ENCODE measurements at places on chromosomes 6 and 20. TPM values are rescaled to one million over a fixed set of nuclear protein-coding genes. Genes with fewer than 3 reads are reported as not detected.
A peak's percentile ranks its signal among the peaks of the same experiment; 100 is the strongest.

DNA sequence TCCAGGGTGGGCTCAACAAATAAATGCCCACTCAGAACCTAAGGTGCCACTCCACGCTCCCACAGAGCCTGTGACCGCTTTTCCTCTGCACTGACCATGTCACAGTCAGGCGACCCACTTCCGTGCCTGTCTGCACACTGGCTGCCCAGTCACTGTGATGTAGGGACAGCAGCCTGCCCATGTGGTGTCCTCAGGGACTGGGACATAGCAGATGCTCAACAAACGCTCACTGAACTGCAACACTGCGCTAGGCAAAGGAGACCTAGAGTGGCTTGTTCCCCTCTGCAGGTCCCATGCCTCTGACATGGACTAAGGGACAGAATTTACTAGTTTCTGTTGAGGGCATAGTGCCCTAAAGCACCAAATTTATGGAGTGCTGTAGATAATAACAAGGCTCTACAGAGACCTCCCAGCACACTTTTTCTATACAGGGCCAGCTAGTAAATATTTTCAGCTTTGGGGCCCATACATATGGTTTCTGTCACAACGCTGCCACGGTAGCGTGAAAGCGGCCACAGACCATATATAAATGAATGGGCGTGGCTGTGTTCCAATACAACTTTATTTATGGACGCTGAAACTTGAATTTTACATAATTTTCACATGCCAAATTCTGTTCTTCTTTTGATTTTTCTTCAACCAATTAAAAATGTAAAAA lies 57.8 kb upstream of the MRPS10 start:
- no peak for ATAC-seq

DNA sequence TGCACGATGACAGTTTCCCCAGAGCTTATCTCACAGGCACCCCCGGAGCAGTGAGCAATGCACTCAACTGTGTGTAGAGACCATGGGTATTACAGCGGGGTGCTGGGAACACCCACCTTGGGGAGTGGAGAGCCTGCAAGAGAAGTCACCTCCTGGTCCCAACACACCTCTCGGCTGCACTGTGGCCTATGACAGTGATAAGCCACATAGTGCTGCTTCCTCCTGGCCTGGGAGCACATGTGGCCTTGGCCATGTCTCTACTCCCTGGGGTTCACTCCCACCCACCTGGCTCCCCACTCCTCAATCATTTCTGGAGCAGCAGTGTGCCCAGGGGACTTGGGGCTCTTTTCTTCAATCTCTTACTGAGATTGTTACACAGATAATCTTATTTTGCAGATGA lies 77.0 kb downstream of the SLC24A3 start:
- no peak for ATAC-seq

GRCh38 chr20:45589725-45590124 lies 10.6 kb upstream of the WFDC8 start:
- ATAC-seq, result no peak

DNA sequence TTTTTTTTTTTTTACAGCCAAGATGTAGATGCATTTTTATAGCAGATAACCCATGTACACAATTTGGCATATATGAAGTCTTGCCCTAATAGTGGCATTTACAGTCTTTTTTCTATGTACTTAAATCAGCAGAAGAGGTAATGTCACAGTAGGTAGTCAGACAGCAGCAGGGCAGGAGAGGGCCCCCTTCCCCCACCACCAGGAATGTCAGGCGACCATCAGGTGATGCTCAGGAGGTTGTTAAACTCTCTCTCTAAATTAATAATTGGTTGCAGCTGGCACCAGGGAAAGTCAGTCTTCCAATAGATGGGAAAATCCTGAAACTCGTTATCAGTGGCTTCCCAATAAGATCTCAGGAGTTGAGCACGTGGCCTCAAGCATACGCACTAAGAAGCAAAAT lies 188.0 kb upstream of the ADGRB3 start:
- no peak for ATAC-seq

GRCh38 chr6:124793398-124793797 lies 168.8 kb upstream of the RNF217 start:
- no peak for ATAC-seq

GRCh38 chr6:154410619-154411072 lies 54.0 kb upstream of the IPCEF1 start:
- peak; percentile 93 for ATAC-seq

DNA sequence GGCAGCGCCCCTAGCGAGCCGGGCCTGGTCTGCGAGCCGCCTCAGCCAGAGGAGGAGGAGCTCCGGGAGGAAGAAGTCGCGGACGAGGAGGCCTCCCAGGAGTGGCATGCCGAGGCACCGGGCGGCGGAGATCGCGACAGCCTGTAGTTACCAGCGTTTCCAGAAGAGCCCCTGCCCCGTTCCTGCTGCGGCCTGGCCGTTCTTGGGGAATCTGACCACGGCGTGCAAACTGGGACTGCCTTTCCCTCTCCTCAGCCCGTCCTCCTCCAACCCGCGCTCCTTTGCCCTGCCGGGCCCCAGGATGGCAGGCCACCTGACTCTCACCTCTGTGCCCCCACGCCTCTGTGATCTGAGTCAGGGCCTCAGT lies 802 bp downstream of the HDGFL1 start:
- no peak for ATAC-seq

DNA sequence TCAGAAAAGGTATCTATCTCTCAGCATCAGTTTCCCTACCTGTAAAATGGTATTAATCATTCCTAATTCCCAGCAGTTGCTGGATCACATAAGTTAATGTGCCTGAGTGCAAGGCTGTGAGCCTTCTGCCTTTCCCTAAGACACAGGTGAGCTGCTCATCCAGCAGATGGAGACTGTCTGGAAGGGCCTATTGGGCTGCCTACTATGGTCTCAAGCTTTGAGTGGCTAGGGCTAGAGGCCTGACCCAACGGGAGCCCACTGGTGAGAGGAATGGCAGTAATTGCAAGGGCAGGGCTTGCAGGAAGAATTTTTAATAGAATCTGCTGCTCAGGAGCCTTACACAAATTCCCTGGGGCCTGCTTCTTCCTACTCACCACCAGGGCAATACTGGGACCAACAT lies 4.3 kb downstream of the KHDC1 start:
- no peak for ATAC-seq

DNA sequence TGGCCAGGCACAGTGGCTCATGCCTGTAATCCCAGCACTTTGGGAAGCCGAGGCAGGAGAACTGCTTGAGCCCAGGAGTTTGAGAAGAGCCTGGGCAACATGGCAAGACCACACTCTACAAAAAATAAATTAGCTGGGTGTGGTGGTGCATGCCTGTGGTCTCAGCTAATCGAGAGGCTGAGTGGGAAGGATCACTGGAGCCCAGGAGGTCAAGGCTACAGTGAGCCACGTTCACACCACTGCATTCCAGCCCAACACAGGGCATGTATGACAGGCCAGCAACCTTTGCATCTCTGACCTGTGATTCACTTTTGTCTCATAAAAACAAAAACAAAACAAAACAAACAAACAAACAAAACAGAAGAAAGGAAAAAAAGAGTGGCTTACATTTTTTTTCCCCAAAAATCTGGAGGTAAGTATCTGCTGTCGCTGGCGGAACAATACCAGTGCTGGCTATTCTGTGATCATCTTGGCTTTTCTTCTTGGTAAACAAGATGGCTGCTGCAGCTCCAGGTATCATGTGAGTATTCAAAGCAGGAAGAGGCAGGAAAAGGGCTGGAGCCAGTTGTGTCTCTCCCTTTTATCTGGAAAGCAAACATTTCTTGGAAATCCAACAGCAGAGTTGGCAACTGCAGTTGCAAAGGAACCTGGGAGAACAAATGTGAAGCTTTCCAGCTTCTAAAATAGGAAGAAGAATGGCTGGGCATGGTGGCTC lies 40.4 kb upstream of the ZMYND8 start:
- ATAC-seq, result no peak

DNA sequence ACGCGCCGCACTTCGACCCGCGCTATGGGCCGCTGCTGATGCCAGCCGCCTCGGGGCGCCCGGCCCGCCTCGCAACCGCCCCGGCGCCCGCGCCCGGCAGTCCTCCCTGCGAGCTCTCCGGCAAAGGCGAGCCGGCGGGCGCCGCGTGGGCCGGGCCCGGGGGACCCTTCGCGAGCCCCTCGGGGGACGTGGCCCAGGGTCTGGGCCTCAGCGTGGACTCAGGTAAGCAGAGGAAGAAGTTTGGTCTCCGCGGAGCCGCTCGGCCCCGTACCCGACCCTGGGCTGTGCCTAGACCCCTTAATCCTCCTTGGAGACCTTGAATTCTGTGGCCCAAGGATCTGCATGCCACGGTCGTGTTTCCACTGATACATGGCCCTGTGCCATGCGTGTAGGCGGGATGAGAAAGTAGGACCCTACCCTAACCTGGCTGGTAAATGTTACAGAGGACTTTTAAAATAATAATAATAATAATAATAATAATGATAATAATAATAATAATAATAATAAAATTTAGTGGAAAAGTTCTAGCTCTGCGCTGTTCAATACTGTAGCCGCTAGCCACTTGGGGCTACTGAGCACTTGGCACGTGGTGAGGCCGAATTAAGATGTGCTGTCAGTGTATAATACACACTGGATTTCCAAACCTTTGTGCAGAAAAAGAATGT lies 5.6 kb downstream of the VGLL2 start:
- no peak for ATAC-seq

- no peak for ATAC-seq
These were observed 16.2 kb downstream of the L3MBTL3 start for GRCh38 chr6:130034378-130035146.

GRCh38 chr6:162726947-162727321 lies 632 bp downstream of the PRKN start:
- ATAC-seq, result peak; percentile 0

DNA sequence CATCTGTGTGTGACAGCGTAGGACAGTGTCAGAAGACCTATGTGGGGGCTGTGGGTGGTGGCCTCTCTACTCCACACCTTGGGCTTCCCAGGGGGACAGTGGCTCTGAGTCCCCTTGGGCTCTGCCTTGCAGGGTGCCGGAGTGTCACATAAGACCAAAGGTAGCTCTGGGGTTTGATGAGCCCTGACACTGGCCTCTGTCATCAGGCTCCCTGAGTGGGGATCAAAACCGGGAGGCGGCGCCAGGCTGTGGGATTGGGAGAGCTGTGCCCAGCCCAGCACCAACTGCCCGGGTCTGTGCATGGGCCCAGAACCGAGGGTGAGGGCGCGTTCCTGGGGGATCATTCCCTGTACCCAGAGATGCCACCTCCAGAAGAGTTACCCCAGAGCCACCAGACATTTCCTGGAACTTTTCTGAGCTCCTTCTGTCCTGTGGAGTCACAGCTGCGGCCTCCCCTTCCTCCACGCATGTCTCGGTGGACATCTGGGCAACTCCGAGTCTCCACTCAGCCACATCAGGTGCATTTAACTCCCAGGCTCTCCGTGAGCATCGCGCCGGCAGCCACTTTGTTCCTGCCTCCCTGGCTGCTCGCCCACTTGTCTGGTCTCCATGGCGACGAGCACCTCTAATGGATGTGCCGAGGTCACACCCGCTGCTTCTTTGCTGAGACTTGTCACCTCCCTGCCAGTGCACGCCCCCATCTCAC lies 94.7 kb downstream of the TMEM242 start:
- ATAC-seq, result no peak

GRCh38 chr20:18288749-18289267 lies 481 bp downstream of the ZNF133 start:
- peak; percentile 4 for ATAC-seq

- ATAC-seq, result no peak
These were observed 58.7 kb downstream of the CD40 start for GRCh38 chr20:46176739-46177378.

DNA sequence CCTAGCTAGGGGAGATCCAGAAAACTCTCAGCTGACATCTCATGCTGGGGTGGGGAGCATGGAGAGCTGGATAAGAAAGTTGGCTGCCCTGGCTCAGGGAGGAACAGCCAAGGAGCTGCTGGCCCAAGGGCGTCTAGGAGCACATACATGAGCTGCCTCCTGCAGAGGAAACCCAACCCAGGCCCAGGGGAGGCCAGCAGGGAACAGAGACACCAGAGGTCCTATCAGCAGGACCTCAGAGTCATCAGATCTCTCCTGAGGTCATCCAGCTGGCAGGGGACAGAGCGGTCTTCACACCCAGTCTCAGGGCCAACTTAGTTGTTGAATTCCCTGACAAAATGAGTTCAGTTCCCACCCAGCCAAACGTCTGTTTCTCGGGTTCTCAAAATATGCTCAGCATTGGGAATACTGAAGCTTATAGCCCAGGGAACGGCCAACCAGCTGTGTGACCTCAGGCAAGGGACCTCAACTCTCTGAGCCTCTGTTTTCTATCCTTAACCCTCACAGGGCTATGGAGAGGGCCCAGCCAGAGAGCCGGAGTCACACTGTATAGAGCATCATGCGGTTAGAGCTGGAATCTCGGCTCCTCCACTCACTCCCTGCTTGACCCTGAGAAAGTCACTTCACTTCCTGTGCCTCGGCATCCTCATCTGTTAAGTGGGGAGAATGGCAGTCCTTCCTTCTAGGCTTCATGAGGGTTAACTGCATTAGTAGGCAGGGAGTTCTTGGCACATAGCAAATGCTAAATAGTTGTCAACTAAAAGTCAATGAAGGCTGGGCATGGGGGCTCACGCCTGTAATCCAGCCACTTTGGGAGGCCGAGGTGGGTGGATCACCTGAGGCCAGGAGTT lies 13.8 kb downstream of the ADA start:
- ATAC-seq, result peak; percentile 84

GRCh38 chr20:23645575-23645974 lies 7.8 kb upstream of the CST3 start:
- ATAC-seq, result no peak

DNA sequence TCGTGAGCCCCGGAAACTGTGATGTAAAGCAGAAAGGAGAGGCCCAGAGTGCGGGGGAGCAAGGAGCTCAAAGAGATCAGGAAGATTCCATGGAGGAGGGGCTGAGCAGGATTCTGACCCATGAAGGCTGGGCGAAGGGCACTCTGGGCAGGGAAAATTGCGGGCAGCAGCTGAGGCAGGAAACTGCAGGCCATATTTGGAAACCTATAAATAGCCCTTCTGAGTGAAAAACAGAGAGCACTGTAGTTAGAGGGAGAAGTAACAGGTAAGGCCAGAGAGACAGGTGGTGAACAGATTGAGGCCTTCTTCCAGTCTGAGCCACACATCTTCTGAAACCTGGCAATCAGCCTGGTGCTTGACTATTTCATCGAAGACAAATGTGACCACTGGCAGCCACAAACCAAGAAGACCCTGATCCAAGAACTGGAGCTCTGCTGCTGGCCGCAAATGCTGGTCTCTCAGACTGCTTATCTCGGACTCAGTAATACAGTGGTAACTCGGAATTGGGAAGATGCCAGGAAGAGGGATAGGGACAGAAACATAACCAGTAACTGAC lies 14.1 kb upstream of the BEND3 start:
- ATAC-seq, result no peak

- ATAC-seq, result no peak
These were observed 68.3 kb upstream of the FRMD1 start for GRCh38 chr6:168147205-168147738.

- no peak for ATAC-seq
These were observed 125.3 kb downstream of the MBOAT1 start for GRCh38 chr6:20086992-20087391.

Gene SRSF12
- total RNA-seq, result 1.4 TPM

Gene PRICKLE4
- 2.4 TPM for total RNA-seq

Gene CALHM4
- not detected for total RNA-seq

Gene SLC17A1
- not detected for total RNA-seq

Gene NINL
- 7.5 TPM for total RNA-seq

Gene LY86
- 3.9 TPM for total RNA-seq

Gene OR12D3
- total RNA-seq, result not detected

Gene SLC24A3
- total RNA-seq, result 13.5 TPM

Gene TMEM74B
- 1.8 TPM for total RNA-seq

Gene CEP250
- total RNA-seq, result 37.9 TPM

All from gastroesophageal sphincter (tissue), 4 donors.